Eye (tissue), 1 donor: ENCODE measurements at places on chromosomes 7 and 10.
A peak's percentile ranks its signal among the peaks of the same experiment; 100 is the strongest.

GRCh38 chr10:117204316-117204715 is 7.0 kb downstream of the KCNK18 start:
- no peak for DNase-seq

DNA sequence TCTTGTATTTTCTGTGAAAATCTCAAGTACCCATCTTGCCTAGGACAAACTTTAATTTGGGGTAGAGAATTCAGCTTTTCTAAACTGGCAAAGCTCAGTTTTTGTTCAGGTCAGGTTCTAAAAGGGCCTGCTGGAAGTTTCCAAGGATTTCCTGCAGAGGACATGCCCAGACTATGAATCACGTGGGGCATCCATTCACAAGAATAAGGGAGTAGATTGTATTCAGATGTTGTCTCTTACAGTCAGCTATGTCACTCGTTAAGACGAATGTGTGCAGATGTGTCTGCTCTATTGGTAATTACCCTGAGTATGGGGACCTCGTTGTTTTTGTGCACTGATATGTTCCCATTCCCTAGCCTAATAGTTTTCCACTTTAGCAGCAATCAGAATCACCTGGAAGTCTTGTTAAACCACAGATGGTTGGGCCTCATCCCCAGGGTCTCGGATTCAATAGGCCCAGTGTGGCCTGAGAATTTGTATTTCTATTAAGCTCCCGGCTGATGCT is 81.0 kb upstream of the ITPRID1 start:
- no peak for DNase-seq

GRCh38 chr10:12121673-12122072 is 7.8 kb upstream of the SEC61A2 start:
- no peak for DNase-seq

- DNase-seq, result no peak
Measured at GRCh38 chr10:79055892-79056291, 12.9 kb upstream of the ZMIZ1 start.

GRCh38 chr10:20971901-20972300 is 74.8 kb upstream of the NEBL start:
- no peak for DNase-seq

DNA sequence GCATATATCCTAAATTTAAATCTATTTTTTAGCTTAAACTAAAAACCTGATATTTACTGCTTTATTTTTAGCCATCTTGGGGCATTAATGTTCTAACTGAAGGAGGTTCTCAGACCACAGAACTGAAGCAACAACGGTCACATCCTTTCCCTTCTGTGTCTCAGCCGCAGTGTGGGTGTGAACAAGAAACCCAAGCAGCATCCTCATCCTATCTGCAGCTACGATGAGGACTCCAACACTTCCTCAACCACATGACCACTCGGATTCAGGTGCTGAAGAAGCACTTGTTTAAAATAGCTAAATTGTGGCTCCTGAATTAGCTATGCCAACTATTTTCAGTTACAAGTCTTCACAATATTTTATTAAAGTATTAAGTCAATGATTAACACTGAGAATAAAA is 5.3 kb downstream of the ESYT2 start:
- no peak for DNase-seq

DNA sequence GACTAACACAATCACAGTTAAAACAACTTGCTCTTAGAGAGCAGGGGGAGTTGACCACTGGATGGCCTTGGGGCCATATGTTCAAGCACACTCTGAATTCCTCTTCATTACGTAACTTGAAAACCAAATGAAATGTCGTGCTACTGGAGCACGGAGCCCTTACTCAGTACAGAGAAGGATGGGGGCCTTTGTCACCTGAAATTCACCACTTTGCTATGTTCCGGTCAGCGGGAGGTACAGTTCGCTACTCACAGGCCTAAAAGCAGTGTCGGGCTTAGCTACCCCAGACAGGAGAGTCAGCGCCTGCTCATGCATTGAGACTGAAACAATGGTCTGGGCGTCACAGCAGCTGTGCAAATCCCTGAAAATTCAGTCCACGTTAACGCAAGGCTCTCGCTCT is 39.6 kb downstream of the GLI3 start:
- peak; percentile 43 for DNase-seq

- no peak for DNase-seq
Measured at GRCh38 chr10:24697080-24697479, 26.6 kb downstream of the ARHGAP21 start.

DNA sequence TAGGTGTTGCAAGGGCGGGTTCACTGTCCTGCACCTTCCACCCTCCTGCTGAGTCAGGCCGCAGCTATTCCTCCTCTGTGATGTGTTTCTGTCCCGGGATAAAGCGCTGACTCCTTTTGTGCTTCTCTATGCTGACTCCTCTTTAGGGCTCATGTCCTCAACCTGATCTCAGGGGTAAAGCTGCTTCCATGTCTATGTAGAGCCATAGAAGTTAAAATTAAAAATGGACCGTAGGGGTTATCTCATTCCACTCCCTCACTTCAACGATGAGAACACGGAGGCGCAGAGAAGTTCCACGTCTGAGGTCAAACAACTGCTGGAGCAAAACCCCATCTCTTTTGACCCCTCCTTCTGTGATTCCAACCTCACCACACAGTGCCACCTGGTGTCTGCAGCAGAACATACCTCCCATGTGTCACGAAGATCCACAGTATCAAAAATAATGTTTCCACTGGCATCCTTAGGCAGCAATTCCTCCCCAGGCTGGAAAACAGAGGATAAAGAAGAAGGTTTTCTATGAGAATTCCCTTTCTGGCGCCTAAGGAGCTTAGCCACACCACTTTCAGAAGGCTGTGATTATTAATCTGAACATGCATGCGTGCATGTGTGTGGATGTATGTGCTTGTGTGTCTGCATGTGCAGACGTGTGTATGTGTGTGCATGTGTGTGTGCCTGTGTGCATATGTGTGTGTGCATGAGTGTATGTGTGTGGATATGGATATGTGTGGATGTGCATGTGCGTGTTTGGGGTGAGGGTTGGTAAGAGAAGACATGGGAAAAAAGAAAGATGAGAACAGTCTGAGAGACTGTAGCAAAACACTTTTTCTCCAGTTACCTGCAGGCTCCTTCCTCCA is 81.2 kb upstream of the UCN3 start:
- DNase-seq, result peak; percentile 77

DNA sequence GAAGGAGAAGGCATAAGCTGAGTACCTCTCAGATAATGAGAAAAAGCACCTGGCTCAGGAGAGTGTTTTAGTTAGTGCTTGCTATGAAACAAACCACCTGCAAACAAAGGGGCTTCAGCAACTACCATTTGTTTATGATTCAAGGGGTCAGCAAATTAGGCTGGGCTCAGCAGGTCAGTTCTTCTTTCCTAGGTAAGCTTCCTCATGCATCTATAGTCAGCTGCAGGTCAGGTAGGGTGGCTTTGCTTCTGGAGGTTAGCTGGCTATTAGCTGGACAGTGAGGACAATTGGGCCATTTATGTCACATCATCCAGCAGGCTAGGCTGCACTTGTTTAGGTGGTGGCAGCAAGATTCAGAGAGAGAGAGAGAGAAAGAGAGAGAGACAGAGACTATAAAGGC is 185.5 kb downstream of the EMX2 start:
- DNase-seq, result no peak

DNA sequence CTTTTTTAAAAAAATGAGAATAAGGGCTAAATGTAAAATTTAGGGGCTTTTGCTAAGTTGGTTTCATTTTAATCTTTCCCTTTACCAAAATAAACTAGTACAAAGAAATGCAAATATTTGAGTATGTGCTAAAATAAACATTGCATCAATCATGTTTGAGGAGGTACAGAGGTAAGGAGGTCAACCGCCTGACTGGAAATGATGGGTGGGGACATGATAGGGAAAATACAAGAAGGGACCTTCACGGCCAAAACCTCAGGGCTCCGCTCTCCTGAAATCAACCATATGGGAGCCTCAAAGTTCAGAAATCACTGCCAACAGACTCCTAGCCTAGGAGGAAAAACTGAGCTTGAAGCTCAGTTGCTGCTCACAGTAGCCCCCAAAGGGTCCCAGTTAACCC is 207.6 kb downstream of the AHR start:
- no peak for DNase-seq

DNA sequence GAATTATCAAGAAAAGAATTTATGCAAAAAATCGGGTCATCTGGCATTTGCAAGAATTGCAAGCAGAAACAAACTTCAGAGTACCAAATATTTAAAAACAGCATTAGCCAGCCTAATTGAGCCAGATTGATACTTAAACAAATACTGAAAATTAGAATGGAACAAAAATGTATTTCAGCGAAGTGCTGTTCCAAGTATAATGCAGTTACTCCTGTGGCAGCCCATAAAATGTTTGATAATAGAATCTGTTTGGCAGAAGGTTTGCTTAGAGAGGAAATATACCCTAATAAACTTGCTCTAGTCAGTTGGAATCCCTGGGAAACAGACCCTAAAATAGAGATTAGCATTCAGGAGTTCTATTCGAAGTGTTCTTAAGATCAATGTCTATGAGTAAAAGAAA is 835.1 kb upstream of the MBL2 start:
- DNase-seq, result no peak

GRCh38 chr10:70774810-70775678 is 10.1 kb downstream of the TBATA start:
- DNase-seq, result no peak

DNA sequence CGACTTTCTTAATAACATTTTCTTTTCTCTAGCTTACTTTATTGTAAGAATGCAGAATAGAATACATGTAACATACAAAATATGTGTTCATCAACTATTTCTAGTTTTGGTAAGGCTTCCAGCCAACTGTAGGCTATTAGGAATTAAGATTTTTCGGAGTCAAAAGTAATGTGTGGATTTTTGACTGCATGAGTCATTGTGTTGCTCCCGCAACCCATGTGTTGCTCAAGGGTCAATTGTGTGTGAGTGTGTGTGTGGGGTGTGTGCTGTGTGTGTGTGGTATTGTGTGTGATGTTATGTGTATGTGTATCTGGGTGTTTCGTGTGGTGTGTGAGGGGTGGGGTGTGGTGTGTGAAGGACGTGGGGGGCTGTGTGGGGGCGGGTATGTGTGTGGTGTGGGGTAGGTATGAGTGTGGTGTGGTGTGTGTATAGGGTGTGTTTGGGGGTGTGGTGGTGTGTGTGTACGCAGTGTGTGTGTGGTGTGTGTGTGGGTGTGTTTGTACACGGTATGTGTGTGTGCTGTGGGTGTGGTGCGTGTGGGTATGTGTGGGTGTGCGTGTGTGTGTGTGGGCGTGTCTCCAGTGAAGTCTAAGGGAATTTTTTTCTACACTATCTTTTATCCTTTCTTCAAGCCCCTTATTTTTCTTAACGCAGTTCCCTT is 60.5 kb downstream of the RSU1 start:
- DNase-seq, result no peak

DNA sequence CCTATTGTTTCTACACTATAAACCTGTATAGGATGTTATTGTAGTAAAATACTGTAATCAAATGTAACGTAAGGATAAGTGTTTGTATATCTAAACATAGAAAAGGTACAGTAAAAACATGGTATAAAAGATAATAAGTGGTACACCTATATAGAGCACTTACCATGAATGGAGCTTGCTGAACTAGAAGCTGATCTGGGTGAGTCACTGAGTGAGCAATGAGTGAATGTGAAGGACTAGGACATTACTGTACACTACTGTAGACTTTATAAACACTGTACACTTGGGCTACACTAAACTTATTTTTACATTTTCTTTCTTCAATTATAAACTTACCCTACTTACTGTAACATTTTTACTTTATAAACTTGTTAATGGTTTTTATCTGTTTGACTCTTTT is 732.9 kb upstream of the LRRN3 start:
- DNase-seq, result no peak
